ENCODE measurements at places on chromosomes 6 and 20. TPM values are rescaled to one million over a fixed set of nuclear protein-coding genes. Genes with fewer than 3 reads are reported as not detected.

Gene ENPP1
- polyA plus RNA-seq: 11.0 TPM

Gene RNF182
- polyA plus RNA-seq: 0.66 TPM

Gene DZANK1
- polyA plus RNA-seq: 2.1 TPM

Gene PRSS16
- polyA plus RNA-seq: not detected

Gene MCCD1
- not detected for polyA plus RNA-seq

Gene POU3F2
- 0.05 TPM for polyA plus RNA-seq

Gene TTBK1
- polyA plus RNA-seq: 0.10 TPM

Gene REM1
- polyA plus RNA-seq: 6.6 TPM

Gene FKBP1C
- 1.9 TPM for polyA plus RNA-seq

Gene DUSP15
- polyA plus RNA-seq: 3.0 TPM

Gene AK9
- polyA plus RNA-seq: 7.5 TPM

Gene SEL1L2
- polyA plus RNA-seq: 0.26 TPM

Gene EPB41L1
- 20.8 TPM for polyA plus RNA-seq
